ENCODE measurements at places on chromosomes 11 and 22.

DNA sequence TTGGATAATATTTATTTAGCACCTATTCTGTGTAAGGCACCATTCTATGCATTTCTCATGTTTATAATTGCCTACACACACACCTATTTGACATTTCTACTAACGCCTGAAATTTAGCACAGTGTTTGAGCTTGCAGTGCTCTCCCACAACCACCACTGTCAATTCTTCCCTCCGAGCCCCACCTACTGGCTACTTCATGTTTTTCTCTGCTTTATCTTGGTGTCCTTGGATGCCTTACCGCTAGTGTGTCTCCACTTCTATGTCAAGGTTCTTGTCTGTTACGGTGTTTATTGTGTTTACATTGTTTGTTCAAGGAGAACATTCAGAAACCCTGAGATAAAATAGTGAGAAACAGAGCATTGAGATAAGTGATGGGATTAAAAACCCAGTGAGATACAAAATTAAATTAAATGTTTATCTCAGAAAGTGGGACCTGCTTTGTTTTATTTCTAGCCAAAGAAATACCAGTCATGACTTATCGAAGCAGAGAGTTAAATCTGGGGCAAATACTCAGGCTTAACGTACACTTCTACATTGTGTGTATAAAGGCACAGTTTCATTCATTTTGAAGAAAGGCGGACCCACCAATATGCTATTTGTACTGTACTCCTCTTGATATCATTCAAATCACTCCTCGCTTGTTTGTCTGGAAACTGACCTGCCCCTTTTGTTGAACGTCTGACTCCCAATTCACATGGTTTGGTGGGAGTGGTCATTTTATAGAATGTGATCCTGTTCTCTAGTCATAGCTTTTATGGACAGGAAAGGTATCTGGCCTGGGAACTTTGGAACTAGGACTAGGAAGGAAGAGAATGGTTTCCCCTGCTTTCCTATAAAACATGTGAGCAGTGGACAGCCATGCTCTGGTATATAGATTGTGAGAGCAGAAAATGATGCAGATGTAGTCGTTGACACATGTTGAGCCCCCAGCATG, 39.2 kb upstream of the SLC36A4 start:
- no peak overlapping the region for H3K4me3 ChIP-seq
- DNase-seq, result peak; percentile 80
- H3K36me3 ChIP-seq, result no peaks in the 10 kb centered on the region
- H3K4me1 ChIP-seq, result no peaks in the 10 kb centered on the region
- no peaks in the 10 kb centered on the region for H3K27me3 ChIP-seq

DNA sequence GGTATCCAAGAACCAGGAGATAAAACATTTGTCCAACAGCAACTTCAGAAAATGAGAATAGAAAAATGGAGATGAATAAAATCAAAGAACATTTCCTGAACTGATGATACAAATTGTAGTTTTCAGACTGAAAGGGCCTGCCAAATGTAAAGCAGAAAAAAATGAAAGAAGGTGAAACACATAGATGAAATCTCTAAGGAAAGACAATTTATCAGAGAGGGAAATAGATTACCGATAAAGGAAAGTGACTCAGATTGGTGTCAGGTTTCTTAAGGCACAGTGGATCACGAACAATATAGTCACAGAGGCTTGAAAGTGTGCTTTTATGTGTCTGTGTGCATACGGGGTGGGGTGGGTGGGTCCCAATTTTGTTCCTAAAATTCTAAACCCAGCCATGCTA, 4.1 kb upstream of the STT3A start:
- DNase-seq, result no peak
- no peak overlapping the region for H3K27ac ChIP-seq
- 0 out of 2 replicates have a peak, but pooled peaks cover 4% of the 10 kb centered on the region for H3K4me1 ChIP-seq
- no peaks in the 10 kb centered on the region for H3K27me3 ChIP-seq

- H3K4me1 ChIP-seq, result peaks cover 12% of the 10 kb centered on the region
- no peak for DNase-seq
- no peaks in the 10 kb centered on the region for H3K36me3 ChIP-seq
- H3K4me3 ChIP-seq, result no peak overlapping the region
- no peak overlapping the region for H3K27ac ChIP-seq
These were observed 305.9 kb upstream of the MTNR1B start for GRCh38 chr11:92663539-92663938.

DNA sequence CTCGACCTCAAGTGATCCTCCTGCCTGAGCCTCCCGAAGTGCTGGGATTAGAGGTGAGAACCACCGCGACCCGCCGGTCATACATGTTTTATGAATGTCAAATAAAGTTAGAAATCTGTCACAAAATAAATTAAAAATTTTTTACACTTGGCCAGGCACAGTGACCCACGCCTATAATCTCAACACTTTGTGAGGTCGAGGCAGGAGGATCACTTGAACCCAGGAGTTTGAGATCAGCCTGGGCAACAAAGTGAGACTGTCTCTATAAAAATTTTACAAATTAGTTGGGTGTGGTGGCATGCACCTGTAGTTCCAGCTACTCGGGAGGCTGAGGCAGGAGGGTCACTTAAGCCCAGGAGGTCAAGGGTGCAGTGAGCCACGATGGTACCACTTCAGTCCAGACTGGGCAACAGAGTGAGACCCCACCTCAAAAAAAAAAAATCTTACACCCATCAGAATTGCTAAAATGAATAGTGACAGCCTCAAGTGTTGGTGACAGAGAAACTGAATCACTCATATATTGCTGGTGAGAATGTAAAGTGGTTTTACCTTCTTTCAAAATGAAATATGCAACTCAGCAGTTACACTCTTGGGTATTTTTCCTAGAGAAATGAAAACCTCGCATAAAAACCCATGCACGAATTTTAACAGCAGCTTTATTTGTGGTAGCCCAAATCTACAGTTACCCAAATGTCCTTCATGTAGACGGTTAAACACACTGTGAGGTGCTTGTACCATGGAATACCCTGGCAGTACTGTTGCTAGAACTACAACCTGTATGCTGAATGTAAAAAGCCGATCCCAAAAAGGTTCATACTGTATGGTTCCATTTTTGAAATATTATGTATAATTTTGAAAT, 55.4 kb downstream of the MED15 start:
- H3K27me3 ChIP-seq, result no peaks in the 10 kb centered on the region
- no peak overlapping the region for H3K27ac ChIP-seq
- H3K36me3 ChIP-seq, result peaks cover 18% of the 10 kb centered on the region
- no peak for DNase-seq

DNA sequence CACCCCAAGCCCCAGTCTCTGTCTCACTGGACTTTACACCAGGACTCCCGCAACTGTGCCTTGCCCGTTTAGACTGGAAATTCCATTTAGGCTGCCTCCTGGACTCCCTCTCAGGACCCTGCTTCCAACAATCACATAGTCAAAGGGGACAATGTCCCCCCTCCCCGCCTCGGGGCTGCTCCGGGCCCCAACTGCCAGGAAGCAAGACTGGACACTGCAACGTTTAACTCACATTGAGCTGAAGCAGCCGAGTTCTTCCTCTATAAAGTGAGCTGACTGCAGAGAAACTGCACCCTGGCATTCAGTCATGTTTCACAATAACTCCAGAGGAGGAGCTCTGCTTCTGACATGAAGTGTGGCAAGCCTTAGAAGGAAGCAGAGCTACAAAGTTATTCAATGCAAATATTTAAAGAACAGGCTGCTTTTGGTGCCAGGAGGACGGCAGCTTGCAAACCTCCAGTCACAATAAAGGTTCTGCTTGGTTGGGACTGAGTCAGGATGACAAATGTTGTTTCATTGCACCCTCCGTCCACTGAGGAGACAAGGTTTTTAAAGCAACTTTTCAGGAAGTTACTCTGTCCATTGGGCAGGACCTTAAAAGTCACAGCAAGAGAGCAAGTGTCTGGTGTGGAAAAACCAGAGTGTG, 19.9 kb downstream of the PACSIN2 start:
- 0 out of 2 replicates have a peak overlapping the region, but pooled peaks have one; percentile 50 for H3K27ac ChIP-seq
- peaks cover 35% of the 10 kb centered on the region for H3K4me1 ChIP-seq
- H3K27me3 ChIP-seq, result no peaks in the 10 kb centered on the region
- H3K4me3 ChIP-seq, result no peak overlapping the region

GRCh38 chr11:67409781-67410368, 5.6 kb upstream of the CARNS1 start:
- no peak overlapping the region for H3K4me3 ChIP-seq
- H3K27me3 ChIP-seq, result peaks cover 11% of the 10 kb centered on the region
- H3K4me1 ChIP-seq, result peaks cover 4% of the 10 kb centered on the region
- H3K36me3 ChIP-seq, result no peaks in the 10 kb centered on the region
- H3K27ac ChIP-seq, result no peak overlapping the region

DNA sequence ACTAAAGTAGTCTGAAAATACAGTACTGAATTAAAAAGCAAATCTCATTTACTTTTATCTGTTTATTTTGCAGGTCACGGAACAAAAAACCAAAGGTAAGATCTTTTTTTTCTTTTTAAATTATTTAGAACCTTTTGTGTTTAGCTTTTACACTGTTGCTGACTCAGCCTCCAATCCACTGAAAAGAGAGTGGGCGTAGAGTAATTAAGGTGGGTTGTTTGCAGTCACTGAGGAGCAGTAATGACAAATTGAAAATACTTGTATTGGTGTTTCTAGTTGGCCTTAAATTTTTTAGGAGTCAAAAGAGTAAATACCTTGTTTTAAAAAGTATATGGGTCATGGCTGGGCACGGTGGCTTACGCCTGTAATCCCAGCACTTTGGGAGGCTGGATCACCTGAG, 73.4 kb downstream of the TNRC6B start:
- 0 out of 2 replicates have a peak overlapping the region, but pooled peaks have one; percentile 30 for H3K27ac ChIP-seq
- peaks cover 35% of the 10 kb centered on the region for H3K4me1 ChIP-seq
- H3K4me3 ChIP-seq, result no peak overlapping the region
- no peak for DNase-seq
- H3K27me3 ChIP-seq, result no peaks in the 10 kb centered on the region

GRCh38 chr11:34938611-34939010, 22.2 kb downstream of the PDHX start:
- no peaks in the 10 kb centered on the region for H3K4me1 ChIP-seq
- no peak overlapping the region for H3K27ac ChIP-seq
- H3K36me3 ChIP-seq, result no peaks in the 10 kb centered on the region
- no peak overlapping the region for H3K4me3 ChIP-seq

DNA sequence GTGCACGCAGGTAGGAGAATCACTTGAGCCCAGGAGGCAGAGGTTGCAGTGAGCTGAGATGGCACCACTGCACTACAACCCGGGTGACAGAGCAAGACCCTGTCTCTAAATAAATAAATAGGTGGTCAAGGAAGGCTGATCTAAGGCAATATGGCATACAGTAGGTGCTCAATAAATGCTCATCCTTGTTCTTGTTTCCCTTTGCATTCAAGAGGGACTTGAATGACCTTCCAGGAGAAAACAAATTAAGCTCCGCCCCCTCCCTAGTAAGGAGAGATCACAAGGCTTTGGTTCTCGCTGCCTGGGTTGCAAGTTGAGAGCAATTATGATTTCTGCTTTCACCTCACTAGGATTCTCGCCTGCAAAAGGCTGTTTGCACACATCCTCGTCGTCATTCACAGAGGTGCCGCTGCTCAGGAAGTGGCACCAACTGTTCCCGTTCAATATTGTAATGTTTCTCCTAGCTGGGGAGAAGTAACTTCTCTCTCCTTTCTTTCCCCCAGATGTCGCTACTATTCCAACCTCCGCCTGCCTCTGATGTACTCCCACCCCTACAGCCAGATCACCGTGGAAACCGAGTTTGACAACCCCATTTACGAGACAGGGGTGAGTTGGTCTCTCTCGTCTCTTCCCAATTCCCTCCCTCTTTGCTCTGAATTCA, 51.8 kb upstream of the ASPHD2 start:
- DNase-seq, result peak; percentile 66
- H3K4me3 ChIP-seq, result 0 out of 2 replicates have a peak overlapping the region, but pooled peaks have one; percentile 27
- H3K36me3 ChIP-seq, result no peaks in the 10 kb centered on the region
- no peaks in the 10 kb centered on the region for H3K27me3 ChIP-seq
- H3K4me1 ChIP-seq, result no peaks in the 10 kb centered on the region

- DNase-seq, result no peak
- H3K36me3 ChIP-seq, result no peaks in the 10 kb centered on the region
- no peaks in the 10 kb centered on the region for H3K27me3 ChIP-seq
- no peak overlapping the region for H3K4me3 ChIP-seq
- peaks cover 25% of the 10 kb centered on the region for H3K4me1 ChIP-seq
- peak overlapping the region; percentile 76 for H3K27ac ChIP-seq
These were observed 115.6 kb downstream of the PTPRJ start for GRCh38 chr11:48095779-48096470.

DNA sequence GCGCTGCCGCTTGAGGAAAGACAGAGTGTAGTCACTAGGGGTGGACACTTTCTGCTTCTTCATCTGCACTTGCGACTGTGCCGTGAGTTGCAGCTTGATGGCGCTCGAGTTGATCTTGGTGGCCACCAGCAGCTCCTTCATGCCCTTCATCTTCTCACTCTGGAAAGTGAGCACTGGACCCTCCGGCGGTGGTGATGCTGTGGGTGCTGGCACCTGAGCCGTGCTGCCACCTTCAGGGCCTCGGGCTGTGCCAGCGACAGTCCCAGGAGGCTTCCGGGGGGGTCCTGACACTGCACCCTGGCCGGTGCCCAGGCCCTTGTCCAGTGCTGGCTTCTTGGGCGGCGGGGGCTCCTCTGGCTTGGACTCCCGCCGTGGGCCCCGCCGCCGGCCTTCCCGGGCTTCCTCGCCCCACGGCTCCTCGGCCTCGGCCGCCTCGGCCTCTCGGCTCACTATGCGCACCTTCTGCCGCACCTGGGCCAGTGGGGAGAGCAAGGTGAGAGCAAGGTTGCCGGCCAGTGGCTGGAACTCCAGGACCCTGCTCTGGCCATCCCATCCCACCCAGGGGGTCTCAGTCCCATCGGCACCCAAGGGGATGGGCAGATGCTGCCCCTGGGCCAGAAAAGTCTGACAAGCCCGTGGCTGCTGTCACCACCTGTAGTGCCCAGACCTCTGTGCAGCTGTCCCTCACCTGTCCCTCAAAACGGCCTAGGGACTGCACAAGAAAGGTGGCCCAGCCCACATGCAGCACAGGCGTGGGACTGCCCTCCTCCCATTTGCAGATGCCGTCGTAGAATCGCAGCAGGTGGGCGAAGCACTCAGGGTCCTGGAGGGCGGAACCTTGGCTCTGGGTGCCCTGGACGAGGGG, 1.6 kb upstream of the MAP4K2 start:
- DNase-seq, result peak; percentile 66
- H3K27ac ChIP-seq, result peak overlapping the region; percentile 93
- peaks cover 8% of the 10 kb centered on the region for H3K4me1 ChIP-seq

DNA sequence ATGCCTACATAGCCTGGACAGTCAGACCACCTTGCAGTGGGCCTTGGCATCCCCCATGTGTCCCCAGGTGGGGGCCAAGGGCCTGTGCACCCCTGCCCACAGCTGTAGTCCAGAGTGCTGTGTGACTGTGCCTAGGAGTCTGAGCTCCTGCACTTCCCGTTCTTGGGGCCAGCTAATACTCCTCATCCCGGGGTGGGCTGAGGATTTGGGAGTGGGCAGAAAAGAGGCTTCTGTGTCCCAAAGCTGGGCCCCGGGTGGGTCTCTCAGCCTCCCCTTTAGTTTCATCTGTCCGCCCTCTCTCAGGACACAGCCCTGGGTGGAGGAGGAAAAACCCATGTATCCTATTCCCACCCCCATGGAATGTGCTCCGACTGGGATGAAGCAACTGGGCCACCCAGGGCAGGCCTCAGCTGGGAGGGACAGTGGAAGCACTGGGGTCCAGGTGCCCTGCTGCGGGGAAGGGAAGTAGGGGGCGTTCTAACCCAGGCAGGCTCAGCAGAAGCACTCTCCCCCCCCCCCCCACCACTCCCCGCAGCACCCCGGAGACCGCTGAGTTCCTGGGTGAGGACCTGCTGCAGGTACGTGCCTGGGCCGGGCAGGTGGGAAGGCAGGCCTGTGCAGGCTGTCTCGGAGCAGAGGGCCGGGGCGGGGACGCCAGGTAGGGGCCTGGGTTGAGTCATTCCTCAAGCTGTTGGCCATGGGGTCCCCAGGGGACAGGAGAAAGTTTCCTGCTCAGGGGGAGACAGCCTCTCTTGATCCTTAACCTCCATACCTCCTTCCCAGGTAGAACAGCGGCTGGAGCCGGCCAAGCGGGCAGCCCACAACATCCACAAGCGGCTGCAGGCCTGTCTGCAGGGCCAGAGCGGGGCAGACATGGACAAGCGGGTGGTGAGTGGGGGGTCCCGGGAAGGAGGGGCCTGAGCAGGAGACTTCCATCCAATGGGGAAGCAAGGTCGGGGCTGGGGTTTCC, 1.4 kb downstream of the SH3BP1 start:
- no peaks in the 10 kb centered on the region for H3K36me3 ChIP-seq
- no peaks in the 10 kb centered on the region for H3K27me3 ChIP-seq
- no peak for DNase-seq

All from GM23338 (cell line).